ENCODE measurements at places on chromosomes 4 and X. TPM values are rescaled to one million over a fixed set of nuclear protein-coding genes. Genes with fewer than 3 reads are reported as not detected.

PABPC5 gene
- 2.5 TPM for total RNA-seq

ARMCX1 gene
- 45.4 TPM for total RNA-seq

UNC5C gene
- total RNA-seq, result 4.8 TPM

NLGN4X gene
- total RNA-seq, result under 0.01 TPM

FAM241A gene
- total RNA-seq, result 5.8 TPM

MAGEA6 gene
- not detected for total RNA-seq

TEX13C gene
- total RNA-seq, result not detected
